ENCODE measurements at places on chromosomes 1 and 21.

DNA sequence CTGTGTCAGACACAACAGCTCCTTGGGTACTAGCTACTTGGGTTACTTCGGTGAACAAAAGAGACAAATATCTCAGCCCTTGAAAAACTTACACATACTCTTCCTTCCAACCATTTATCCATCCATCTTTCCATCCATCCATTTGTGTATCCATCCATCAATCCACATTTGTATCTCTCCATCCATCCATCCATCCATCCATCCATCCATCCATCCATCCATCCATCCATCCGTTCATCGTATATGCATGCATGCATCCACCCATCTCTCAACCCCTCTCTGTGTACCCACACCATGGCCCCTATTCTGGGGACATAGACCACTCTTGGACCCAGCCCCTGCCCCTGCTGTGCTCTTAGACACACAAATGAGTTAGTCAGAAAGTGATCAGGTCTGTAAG is 40.2 kb downstream of the FAAH start:
- DNase-seq = no peak

DNA sequence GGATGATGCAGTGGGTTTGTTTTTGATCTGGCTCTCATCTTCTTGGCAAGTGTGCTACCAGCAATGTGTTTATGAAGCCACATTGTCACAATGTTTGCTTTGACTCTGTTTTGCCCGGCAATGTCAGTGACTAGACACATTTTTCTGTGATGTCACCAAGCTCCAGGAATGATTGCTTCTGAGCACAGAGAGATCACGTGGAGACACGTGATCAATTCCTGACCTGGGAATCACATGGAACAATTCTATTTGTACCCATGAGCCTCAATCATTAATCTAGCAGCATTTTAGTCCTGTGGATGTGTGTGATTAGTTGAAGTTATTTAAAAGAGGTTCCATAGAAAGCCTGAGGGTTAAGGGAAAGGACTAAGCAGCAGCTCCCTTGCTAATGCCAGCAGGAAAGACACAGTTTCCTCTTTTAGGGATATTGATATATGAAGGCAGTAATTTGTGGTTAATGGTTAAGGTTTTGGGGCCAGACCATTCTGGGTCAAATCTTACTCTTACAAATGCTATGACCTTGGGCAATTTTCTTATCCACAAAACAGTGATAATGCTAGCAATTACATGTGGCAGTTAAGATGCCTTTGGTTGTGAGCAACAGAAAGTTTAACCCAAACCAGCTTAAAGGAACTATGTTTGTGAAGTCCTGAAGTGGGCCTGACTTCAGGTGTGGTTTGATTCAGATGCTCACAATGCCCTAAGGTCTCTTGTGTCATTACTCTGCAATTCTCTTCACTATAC is 59.0 kb downstream of the FASLG start:
- DNase-seq = peak; percentile 9

DNA sequence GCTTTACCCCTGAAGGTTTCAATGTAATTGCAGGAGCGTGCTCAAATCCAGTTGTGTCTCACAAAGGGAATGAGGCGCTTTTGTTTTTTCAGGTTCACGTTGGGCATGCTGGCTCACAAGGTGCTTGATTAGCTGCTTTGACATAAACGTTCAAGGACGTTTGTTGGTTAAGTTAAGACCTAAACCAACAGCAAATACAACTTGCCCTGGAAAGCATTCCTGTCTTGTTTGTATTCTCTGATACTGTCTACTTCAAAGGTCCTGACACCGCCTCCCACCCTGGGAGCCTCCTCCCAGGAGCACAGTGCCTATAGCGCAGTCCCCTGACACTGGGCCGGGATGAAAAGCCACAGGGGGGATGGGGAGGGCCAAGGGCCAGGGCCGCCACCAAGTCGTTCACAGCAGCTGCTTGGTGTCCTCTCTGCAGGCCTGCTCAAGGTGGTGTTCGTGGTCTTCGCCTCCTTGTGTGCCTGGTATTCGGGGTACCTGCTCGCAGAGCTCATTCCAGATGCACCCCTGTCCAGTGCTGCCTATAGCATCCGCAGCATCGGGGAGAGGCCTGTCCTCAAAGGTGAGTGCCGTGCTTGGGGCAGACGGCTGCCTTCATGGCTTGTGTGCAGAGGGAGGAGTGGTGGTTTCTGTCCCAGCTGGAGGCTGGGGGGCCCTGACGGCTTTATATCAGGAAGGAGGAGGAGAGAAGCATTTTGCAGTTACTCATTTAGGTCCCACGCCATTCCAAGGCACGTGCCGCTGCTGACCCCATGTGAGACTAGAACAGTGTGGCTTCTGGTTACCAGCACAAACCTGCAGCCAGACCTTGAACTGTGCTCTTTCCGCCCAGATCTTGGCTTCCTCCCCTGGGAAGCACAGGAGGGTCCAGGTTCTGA is 6.1 kb downstream of the FAM3B start:
- DNase-seq = no peak

GRCh38 chr1:101996825-101997465 is at the start of gene OLFM3:
Gene OLFM3, minus strand, starts transcription at chr1:101996926.
- DNase-seq = peak; percentile 2

All from fibroblast of skin of right quadriceps (primary cell).